ENCODE measurements at places on chromosomes 12 and 14.

DNA sequence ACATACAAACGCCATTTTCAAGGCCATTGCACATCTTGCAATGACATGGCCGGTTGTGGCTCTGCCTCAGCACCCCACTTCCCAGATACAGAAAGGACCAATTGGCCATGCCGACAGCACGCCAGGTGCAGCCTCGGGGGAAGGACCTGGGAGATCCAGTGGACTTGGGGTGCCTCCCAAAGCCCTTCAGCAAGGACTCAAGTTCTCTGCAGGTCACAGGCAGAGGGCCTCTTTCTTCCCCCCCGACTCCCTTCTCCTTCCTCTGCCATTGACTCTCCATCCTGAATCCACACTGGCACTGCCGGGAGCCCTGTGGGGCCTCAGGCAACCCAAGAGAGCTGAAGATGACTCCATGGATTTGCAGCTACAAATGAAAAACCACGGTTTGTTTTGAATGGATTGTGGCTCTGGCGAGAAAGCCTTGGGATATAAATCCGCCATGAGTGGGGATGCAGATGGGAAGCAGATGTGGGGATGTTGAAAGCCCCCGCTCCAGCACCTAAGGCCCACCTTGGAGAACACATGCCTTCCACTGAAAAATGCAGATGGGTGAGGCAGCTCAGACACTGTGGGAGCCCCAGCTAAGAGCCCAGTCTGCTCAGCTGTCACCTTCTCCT is 35.1 kb upstream of the LTBP2 start:
- DNase-seq: no peak

DNA sequence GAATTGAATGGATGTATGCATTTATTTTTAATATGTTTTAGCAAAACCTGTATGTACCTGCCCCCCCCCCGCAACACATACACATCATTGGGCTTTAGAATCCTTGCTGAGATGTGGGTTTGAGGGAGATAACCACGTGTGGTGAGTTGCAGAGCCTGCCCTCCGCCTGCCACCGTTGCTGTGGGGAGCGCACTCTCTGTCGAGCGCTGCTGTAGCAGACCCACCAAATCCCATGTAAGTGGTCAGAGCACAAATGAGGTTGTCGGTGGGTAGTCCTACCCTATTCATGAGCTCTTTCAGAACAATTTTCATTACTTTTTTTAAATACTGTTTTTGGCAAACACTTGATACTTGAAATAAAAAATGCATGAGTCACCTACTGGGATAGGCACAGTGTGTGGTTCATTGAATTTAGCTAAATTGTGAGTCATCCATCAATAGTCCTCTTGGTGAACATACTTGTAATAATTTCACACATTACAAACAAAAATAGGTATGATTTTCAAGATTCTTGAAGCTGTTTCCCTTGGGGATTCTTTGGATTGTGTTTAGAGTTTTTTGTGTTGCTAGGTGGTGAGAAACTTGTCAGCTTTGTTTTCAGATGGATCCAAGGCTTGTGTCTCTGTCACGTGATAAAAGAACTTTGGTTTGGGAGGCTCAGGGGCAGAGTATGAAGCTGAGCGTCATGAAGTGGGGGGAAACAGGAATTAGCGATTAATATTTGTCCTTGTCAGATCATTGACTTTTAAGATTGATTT is 107.6 kb downstream of the PTCSC3 start:
- DNase-seq: no peak

GRCh38 chr14:78202976-78203375 is 32.8 kb downstream of the NRXN3 start:
- DNase-seq: no peak

- DNase-seq: no peak
These were observed 248.7 kb downstream of the TTC6 start for GRCh38 chr14:37843954-37844607.

DNA sequence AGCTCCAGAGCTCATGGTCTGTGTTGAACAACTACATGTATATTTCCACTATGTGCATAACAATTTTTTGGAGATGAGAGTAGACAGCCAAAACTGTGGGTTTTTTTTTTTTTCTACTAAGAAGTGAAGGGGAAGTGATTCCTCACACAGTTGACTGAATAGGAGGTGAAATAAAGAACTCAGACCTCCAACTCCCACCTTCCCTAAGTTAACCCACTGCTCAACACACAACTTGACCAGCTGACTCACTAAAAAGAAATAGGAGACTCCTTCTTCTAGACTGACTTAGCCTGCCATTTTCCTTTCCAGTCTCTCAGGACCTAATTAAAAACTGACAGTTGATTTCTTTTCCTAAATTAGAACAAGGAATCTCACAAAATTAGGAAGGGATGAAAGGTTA is 1.7 kb downstream of the M6PR start:
- no peak for DNase-seq

DNA sequence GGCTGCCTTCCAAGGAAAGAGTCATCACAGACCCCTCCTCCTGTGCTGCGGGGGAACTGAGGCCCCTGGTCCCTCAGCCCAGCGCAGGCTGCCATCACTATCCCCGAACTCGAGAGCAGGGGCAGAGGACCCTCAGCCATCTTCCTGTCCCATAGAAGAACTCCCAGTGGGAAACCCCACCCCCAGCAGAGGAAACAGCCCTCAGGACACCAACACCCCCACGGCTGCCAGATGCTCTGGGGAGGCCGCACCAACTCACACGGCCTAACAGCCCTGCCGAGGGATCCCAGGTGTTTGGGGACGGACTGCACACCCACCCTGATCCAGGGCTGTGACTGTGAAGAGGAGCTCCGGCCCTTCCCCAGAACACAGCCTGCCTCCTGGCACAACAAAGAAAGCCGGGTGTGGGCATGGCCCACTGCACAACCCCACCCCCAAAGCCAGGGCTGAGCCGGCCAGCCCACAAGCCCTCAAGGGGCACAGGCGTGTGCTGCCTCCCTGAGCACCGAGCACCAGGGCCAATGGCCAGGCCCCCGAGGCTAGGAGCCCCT is 16.3 kb upstream of the C14orf180 start:
- no peak for DNase-seq

DNA sequence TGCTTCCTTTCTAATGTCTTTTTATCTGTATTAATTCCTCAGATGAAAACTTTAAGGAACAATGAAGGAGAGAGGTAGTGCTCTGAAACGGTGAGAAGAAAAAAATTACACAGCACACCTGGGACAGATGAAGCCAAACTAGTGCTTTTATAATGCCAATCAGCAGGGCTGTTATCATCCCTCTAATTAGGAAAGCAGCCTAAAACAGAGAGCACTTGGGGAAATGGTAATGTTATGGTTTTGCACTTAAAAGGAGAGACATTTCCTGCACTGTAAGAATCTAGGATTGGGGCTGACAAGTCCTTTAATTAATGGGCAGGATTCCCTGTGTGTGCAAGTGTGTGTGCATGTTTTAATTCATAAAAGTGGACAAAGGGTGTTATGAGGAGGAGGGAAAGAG is 4.8 kb upstream of the LMO3 start:
- DNase-seq: no peak

DNA sequence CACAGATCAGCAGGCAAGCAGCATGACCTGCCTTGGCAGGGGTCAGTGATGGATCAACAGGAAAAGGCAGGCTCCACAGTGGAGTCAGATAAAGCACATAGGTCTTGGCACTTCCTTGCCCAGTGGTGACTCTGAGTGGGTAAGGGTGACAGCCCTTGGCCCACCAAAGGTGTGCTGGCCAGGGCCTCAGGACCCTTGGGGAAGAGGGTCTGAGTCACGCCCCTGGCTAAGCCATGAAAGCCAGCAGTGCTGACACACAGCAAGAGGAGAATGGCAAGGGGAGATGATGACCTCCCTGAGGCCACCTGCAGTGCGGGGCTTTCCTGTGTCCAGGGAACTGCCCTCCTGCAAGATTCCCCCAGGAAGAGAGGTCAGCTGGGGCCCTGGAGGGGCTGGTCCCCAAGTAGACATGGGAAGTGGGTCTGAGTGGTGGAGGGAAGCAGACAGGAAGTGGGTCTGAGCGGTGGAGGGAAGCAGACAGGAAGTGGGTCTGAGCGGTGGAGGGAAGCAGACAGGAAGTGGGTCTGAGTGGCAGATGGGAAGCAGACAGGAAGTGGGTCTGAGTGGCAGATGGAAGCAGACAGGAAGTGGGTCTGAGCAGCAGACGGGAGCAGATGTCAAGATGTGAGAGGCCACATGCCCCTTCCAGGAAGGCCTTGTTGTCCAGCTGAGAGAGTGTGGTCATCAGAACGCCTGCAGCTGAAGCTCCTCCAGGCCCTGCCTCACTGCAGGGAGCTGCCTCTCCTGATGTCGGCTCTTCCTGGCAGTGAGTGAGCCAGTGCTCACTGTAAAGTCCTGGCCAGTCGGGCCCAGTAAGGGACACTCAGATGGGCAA is 34.8 kb downstream of the DIO3 start:
- peak; percentile 29 for DNase-seq

- DNase-seq: no peak
These were observed 157.1 kb downstream of the CALM1 start for GRCh38 chr14:90553921-90554336.

Data from activated naive CD4-positive, alpha-beta T cell treated with anti-CD3 and anti-CD28 coated beads, Interleukin-2, amount 50 U/mL, for 16 hours (primary cell).